Activated naive CD8-positive, alpha-beta T cell treated with anti-CD3 and anti-CD28 coated beads, Interleukin-2, amount 10 ng/mL, durations not matched to agents 7 days and 5 days (primary cell): ENCODE measurements at places on chromosomes 12 and 14. TPM values are rescaled to one million over a fixed set of nuclear protein-coding genes. Genes with fewer than 3 reads are reported as not detected.

DNA sequence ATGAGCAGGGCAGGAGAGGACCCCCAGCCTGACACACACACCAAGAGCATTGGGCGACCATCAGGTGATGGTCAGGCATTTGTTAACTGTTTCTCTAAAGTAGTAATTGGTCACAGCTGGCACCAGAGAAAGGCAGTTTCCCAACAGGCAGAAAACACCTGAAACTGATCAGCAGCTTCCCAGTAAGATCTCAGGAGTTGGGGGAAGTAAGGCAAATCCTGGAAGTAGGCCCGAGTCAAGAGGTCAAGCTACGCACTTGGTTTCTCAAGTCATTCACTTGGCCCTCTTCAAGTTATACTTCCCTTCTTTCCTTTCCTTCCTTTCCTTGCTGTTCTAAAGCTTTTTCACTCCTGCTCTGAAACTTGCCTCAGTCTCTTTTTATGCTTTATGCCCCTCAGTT, 135.8 kb downstream of the SSPN start:
- H3K4me3 ChIP-seq: no peak overlapping the region
- no peak for DNase-seq
- H3K4me1 ChIP-seq: peaks cover 6% of the 10 kb centered on the region
- peaks cover 20% of the 10 kb centered on the region for H3K27me3 ChIP-seq
- no peak overlapping the region for H3K27ac ChIP-seq
- H3K36me3 ChIP-seq: peaks cover 4% of the 10 kb centered on the region

DNA sequence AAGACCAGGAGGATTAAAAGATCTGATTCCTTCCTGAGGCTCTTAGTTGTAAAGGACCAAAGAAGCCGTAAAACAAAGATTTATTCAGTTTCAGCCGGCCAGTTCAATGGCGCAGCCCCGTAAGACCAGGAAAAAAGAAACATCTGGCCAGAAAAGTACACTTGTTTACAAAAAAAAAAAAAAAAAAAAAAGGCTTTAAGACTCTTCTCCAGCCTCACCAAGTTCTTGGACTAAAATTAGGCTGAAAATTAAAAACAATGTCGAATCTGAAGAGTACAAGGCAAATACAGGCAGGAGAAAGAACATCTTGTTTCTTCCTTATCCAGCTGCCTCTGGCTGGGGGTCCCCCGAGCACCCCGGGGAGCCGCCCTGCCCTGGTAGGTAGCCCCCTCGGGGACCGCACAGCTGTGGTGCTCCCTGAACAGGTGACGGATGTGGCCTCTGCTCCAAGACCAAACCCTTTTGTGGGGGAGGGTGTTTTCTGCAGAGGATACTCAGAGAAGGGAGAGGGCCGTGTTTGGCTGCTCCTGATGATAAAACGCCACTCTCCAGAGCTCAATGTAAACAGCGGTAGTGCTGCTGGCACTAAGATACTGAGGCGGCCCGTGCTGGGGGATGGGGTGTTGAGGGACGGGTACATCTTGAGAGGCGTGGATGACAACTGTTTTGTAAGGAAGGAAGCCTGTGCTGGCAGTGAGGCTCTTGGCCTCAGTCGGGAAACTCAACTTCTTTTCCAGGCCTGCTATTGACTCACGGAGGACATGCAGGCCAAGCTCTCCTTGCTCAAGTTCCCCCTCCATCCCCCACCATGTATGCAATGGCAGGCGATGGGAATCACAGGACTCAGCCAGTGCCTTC, 201.0 kb upstream of the DIO3 start:
- no peak overlapping the region for H3K27ac ChIP-seq
- no peaks in the 10 kb centered on the region for H3K36me3 ChIP-seq
- peaks cover 13% of the 10 kb centered on the region for H3K27me3 ChIP-seq
- DNase-seq: no peak
- H3K4me3 ChIP-seq: no peak overlapping the region
- H3K4me1 ChIP-seq: peaks cover 1% of the 10 kb centered on the region

DNA sequence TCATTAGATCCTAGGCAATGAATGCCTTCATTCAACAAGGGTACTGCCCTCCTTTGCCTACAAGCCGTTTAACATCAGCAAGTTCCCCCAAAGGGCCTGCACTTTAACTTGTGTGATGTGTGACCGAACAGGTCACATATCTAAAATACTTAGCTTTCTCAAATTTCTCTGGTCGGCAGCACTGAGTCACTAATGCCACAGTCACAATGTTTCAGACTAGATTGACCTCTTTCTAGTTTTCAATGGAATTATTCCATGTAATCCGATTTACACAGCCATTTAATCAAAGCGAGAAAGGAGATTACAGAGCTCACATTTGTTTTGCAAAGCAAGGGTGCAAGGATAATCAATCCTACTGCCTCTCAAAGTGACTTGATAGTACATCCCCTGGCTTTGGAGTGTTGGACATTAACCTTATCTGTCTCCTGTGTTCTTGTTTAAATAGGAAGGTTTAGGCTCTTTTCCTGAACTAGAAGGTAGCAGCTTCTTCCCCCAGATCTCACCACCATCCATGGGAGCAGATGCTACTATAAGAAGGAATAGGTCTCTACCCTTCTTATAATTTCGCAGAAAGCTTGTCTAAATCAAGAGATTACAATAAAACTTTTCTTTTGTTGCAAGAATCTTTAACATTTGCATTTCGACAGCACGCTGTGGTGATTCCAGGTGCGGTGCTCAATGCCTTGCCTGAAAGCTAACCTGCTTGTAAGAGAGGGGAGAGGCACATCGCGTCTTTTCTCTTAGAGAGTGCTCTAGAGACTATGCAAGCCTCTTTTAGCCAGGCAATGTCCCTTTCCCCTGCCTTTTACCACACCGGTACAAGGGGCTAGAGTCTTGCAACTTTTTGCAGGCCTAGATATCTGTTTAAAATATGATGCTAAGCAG, 1.8 kb downstream of the KITLG start:
- DNase-seq: no peak
- H3K36me3 ChIP-seq: no peaks in the 10 kb centered on the region
- no peak overlapping the region for H3K27ac ChIP-seq
- no peak overlapping the region for H3K4me3 ChIP-seq
- H3K4me1 ChIP-seq: peaks cover 6% of the 10 kb centered on the region

DNA sequence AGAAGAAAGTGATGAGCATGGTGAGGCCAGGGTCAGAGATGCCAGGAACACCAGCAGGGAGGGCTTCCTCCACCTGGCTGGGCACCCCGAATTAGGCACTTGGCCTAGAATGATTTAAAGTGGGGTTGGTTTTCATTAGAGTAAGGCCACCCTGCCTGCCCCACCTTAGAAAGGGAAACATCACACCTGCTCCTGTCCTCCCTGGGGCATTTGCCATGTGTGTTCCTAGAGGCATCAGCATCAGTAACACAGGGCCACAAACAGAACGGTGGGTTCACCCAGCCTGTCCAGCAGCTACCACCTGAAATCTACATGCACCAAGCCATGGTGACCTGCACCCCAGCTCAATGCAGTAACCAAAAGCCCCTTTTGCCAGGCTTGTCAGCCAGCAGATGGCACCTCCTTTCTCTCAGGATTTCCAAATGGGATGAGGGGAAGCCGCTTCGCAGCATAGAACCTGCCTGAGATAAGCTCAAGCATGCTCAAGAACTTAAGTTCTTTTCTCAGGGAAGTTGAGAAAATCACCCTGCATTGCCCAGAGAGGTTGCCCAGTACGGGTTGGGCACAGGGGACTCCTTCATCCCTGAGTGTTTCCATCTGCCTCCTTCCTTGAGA, 338.8 kb downstream of the DPF3 start:
- H3K27ac ChIP-seq: no peak overlapping the region
- peaks cover 54% of the 10 kb centered on the region for H3K27me3 ChIP-seq
- H3K4me1 ChIP-seq: peaks cover 5% of the 10 kb centered on the region

GRCh38 chr14:32436993-32437392, 107.9 kb downstream of the AKAP6 start:
- H3K27me3 ChIP-seq: no peaks in the 10 kb centered on the region
- H3K4me1 ChIP-seq: peaks cover 8% of the 10 kb centered on the region
- H3K36me3 ChIP-seq: no peaks in the 10 kb centered on the region
- no peak for DNase-seq
- no peak overlapping the region for H3K27ac ChIP-seq
- no peak overlapping the region for H3K4me3 ChIP-seq

DNA sequence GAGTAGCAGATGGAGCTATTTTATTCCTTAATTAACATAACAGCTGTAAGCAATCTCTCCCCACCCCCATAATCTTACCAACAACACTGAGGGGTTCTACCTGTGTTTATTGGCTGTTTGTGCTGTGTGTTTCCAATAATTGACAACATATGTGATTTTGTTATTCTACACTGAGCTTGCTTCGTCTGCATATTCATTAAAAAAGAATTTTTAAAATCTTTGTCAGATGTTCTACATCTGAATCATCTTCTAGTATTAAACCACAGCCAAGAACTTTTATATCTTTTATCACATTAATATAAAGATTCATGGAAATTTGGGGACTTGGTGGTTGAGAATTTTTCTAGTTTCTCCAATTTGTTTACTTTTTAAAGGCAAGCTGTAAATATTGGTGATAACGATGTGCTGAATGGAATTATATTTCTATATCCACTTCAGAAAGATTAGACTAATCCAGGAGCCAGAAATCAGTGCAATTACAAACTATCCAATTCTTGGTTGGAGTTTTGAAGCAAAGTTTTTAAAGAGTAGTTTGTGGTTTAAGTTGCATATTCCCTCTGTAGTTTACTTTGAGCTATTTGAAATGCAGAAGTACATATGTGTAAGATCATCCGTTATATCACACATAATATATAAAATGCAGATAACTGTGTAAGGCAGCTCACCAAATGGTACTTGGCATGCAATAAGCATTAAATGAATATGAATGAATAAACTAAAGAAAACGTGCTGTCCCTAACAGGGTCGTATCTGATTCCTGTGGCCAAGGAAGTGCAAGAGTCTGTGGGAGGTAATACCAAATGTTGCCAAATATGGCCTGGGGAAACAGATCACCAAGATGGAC, 206.9 kb downstream of the PELI2 start:
- no peaks in the 10 kb centered on the region for H3K27me3 ChIP-seq
- no peak overlapping the region for H3K4me3 ChIP-seq
- DNase-seq: no peak
- no peak overlapping the region for H3K27ac ChIP-seq
- H3K4me1 ChIP-seq: no peaks in the 10 kb centered on the region

MMP17 gene
- 0.54 TPM for total RNA-seq

DNA sequence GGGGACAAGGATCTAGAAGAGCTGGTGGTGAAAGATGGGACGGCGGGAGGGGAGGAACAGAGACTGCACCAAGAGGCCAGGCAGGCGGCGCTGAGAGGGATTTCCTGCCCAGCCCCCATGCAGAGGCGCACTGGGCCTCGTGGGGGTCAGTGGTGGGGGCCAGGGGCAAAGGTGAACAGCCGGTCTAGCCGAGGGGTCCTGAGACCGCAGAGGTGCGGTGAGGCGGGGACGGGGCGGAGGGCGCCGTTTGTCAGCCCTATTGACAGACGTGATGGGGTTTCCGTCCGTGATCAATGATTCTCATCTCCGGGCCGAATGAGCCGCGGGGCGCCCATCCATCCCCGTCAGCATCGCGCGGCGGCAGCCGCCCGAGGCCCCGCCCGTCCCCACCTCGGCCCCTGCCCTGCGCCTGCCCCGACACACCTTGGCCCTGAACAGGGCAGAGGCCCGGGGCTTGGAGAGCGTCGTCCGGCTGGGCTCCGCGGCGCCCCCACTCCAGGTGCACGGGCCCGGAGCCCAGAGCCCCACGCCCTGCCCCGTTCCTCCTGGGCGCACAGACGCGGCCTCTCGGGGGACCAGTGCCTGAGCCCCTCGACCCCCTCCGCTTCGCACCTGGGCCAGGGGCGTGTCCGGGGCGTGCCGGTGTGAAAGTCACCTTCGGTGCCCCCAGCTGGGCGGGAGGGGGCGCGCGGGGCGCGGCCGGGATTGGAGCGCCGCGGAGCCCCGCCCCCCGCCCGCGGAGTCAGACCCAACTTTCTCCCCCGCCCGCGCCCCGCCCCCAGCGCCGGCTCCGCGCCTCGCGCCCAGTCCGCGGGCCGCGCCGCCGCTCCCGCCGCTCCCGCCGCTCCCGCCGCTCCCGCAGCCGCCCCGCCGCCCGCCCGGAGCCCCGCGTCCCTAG, at the start of gene NXPH4:
Gene NXPH4, plus strand, starts transcription at position 781 of the 898 bp plus-strand sequence. CDS start 176 bp downstream, outside the sequence.
- peak; percentile 69 for DNase-seq
- H3K27me3 ChIP-seq: peaks cover 67% of the 10 kb centered on the region
- H3K36me3 ChIP-seq: peaks cover 2% of the 10 kb centered on the region
- peak within 1 kb of the TSS; percentile 80 for H3K4me3 ChIP-seq
- H3K27ac ChIP-seq: peak within 1 kb of the TSS; percentile 53

CACNA1C gene
- total RNA-seq: 0.11 TPM

DNA sequence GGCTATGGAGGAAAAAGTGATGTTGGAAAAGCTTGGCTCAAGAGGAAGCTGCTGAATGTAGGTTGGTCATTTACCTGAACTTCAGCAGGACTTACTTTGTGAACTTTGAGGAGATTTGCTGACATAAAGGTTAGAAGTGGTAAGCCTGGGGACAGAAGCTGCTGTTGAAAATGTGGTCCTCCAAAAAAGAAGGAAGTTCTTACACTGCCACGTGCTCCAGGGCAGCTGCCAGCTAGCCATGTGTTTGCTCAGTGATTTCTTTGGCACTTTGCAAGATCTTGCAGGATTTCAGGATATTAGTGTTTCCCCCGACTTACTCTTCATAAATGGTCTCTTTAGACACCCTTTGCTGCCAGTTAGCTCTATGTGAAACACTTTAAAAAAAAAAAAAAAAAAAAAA, 14.8 kb upstream of the DYRK2 start:
- H3K4me3 ChIP-seq: no peak overlapping the region
- peaks cover 43% of the 10 kb centered on the region for H3K4me1 ChIP-seq
- H3K36me3 ChIP-seq: peaks cover 29% of the 10 kb centered on the region
- peaks cover 3% of the 10 kb centered on the region for H3K27me3 ChIP-seq
- H3K27ac ChIP-seq: no peak overlapping the region
- no peak for DNase-seq

GALNT6 gene
- total RNA-seq: 30.0 TPM

DNA sequence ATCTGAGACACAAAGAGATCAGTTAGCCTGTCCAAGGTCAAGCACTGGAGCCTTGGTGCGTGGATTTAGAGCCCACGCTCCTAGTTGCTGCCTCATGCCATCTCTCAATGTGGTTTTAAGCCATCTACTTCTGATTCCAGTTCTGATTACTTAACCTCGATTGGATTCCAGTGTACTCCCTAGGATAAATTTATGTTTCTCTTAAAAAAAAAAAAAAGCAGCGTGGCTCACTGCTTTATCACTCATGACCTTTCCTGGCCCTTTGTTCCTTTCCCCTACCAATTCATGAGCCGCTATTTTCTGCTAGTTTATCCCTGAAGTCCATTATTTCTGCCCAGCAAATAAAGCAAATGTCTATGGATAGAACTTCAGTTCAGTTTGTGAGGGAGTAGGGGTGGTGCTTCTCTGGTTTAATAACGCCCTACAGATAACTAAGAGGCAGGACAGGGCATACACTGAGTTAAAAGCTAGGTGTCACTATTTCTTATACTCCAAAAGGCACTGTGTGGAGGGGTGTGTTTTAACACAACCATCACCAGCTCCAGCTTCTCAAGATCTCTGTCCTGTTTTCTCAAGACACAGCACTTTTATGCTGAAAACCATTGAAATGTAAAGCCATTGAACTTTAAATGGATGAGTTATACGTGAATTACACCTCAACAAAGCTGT, 9.8 kb upstream of the PARP11 start:
- DNase-seq: no peak
- peaks cover 3% of the 10 kb centered on the region for H3K27me3 ChIP-seq
- no peak overlapping the region for H3K27ac ChIP-seq
- no peak overlapping the region for H3K4me3 ChIP-seq

GRCh38 chr12:130013771-130014484, 110.1 kb upstream of the TMEM132D start:
- peak; percentile 65 for DNase-seq
- H3K4me1 ChIP-seq: no peaks in the 10 kb centered on the region
- H3K4me3 ChIP-seq: no peak overlapping the region
- H3K27me3 ChIP-seq: no peaks in the 10 kb centered on the region
- no peaks in the 10 kb centered on the region for H3K36me3 ChIP-seq
